Neural cell (in vitro differentiated cells): ENCODE measurements at places on chromosomes 7 and 10. TPM values are rescaled to one million over a fixed set of nuclear protein-coding genes. Genes with fewer than 3 reads are reported as not detected.

MUC3A gene
- polyA plus RNA-seq, result not detected in 2 replicates

ATRNL1 gene
- polyA plus RNA-seq, result 47.8 and 51.9 TPM in 2 replicates

CYP3A7 gene
- not detected in 2 replicates for polyA plus RNA-seq

CDHR1 gene
- polyA plus RNA-seq, result 1.9 and 3.3 TPM in 2 replicates

OPN4 gene
- polyA plus RNA-seq, result not detected in 2 replicates

RNLS gene
- 0.20 and 0.66 TPM in 2 replicates for polyA plus RNA-seq

KCP gene
- 0.31 and 0.54 TPM in 2 replicates for polyA plus RNA-seq

CLDN4 gene
- polyA plus RNA-seq, result 0.09 TPM in 1 of 2 replicates, not detected in the other

GJD4 gene
- not detected in 2 replicates for polyA plus RNA-seq

EPDR1 gene
- 0.10 and 1.7 TPM in 2 replicates for polyA plus RNA-seq

NOC3L gene
- polyA plus RNA-seq, result 8.3 and 10.5 TPM in 2 replicates

STEAP2 gene
- 4.6 and 5.9 TPM in 2 replicates for polyA plus RNA-seq

DNA2 gene
- polyA plus RNA-seq, result 14.0 and 15.2 TPM in 2 replicates

KEL gene
- 0.96 and 2.2 TPM in 2 replicates for polyA plus RNA-seq

ELOVL3 gene
- polyA plus RNA-seq, result not detected in 2 replicates

APBB1IP gene
- not detected in 2 replicates for polyA plus RNA-seq

NUTM2E gene
- polyA plus RNA-seq, result 0.40 TPM in 1 of 2 replicates, not detected in the other

GSTO2 gene
- 0.53 and 2.2 TPM in 2 replicates for polyA plus RNA-seq

AMPH gene
- 33.7 and 34.7 TPM in 2 replicates for polyA plus RNA-seq

HSPA12A gene
- polyA plus RNA-seq, result 5.9 and 8.4 TPM in 2 replicates

IDI2 gene
- polyA plus RNA-seq, result 0.24 TPM in 1 of 2 replicates, not detected in the other

UCMA gene
- polyA plus RNA-seq, result not detected in 2 replicates

OR9A2 gene
- not detected in 2 replicates for polyA plus RNA-seq

FKBP6 gene
- not detected in 2 replicates for polyA plus RNA-seq

HABP2 gene
- not detected in 2 replicates for polyA plus RNA-seq
